ENCODE measurements at places on chromosomes 6 and 20. TPM values are rescaled to one million over a fixed set of nuclear protein-coding genes. Genes with fewer than 3 reads are reported as not detected.

DNA sequence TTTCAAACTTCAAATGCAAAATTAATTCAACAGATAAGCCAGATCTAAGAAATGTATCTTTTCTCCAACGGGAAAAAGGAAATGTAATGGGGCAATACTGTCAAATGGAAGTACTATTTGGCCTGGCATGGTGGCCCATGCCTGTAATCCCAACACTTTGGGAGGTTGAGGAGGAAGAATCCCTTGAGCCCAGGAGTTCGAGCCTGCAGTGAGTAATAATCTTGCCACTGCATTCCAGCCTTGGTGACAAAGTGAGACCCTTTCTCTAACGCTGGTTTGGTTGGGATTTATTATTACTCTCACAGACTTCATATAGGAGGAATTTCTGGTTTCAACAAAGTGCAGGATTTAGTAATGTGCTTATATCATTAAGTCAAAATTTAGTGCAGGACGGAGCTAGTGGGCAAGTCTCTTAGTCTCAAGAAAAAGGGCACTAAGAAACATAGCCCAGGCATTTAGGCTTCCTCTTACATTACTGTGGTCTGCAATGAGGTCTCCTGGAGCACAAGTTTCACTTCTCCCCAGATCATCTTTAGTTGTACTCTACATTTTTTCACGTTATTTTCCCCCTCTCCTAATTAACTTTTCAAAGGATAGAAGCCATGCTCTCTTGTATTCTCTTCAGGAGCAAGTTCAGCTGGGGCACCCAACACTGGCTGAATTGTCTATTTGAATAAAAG is 23.1 kb downstream of the TRIM27 start:
- no peak for DNase-seq

- DNase-seq = no peak
Measured at GRCh38 chr6:31686483-31686882, 5.6 kb upstream of the LY6G5C start.

- no peak for DNase-seq
Measured at GRCh38 chr6:70312165-70312745, 9.4 kb upstream of the COL9A1 start.

DNA sequence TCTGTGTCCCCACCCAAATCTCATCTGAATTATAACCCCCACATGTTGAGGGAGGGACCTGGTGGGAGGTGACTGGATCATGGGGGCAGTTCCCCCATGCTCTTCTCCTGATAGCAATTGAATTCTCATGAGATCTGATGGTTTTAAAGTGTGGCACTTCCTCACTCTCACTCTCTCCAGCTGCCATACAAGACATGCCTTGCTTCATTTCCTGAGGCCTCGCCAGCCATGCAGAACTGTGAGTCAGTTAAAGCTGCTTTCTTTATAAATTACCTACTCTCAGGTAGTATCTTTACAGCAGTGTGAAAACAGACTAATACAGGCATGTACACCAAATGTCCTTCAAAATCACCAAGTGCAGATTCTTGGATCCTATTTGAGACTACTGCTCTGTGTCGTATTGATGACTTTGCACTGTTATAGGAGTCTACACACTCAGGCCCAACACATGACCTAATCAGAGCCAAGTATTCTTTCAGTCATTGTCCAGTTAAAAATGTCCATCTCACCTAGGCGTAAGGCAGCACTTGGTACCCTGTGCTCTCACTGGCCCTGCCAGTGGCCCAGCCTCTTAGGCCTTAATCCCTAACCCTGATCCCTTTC is 52.8 kb upstream of the UST start:
- DNase-seq = no peak

- no peak for DNase-seq
Measured at GRCh38 chr6:73264446-73264845, 1.4 kb upstream of the KHDC1 start.

The SNX21 gene
- 13.3 TPM for total RNA-seq

The AGPAT1 gene
- total RNA-seq = 49.0 TPM

- DNase-seq = no peak
Measured at GRCh38 chr6:36463676-36464075, 20.9 kb downstream of the KCTD20 start.

DNA sequence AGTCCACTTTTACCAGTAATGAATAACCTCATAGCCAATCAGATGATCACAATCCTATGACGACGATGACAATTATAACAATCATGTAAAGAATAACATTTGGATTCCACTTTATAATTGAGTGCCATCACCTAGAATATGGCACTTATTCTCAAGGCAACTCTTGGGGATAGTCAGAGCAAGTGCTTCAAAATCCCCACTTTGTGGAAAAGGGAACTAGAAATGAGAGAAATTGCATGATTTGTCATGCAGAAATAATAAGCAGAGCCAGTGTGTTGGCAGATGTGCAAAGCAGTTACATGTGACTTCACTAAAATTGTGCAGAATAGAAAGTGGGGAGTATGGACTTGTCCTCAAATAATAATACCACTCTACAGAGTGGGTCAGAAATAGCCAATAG is 41.3 kb downstream of the FRK start:
- DNase-seq = no peak

DNA sequence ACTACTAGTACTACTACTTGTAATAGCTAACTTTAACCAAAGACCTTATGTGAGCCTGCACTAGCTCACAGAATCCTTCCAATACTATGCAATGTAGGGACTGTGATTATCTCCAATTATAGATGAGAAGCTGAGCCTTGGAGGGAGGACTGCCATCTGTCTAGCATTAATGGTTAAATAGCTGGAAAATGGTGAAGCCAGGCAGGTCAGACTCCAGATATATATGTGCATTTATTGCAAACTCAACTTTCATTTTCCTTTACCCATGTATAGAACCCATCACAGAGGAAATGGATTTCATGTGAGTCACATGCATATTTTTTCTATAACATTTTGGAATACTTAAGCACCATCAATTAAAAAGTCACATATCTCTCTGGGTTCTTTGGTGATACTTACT is 229.9 kb downstream of the BCAS1 start:
- DNase-seq = no peak

DNA sequence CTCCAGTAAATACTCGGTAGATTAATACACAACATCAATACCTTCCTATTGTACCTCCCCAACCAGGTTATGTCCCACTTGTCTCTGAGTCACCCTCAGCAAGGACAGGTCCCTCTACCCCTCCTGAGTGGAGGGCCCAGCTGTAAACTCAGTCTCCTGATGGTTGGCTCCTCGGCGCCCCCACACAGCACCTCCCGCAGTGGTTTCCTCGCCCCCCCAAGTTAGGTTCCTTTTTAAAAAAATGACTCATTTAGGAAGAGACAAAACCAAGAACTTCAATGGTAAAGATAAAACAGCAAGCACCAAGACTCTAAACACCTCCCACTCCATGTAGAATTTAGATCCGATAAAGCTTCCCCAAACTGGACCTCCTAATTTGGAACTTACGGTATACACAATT is 83.5 kb downstream of the TRERF1 start:
- DNase-seq = no peak

The NQO2 gene
- total RNA-seq = 185 TPM

- no peak for DNase-seq
Measured at GRCh38 chr6:168778201-168778600, 337.2 kb downstream of the SMOC2 start.

The CAGE1 gene
- total RNA-seq = not detected

The HTR1E gene
- total RNA-seq = not detected

DNA sequence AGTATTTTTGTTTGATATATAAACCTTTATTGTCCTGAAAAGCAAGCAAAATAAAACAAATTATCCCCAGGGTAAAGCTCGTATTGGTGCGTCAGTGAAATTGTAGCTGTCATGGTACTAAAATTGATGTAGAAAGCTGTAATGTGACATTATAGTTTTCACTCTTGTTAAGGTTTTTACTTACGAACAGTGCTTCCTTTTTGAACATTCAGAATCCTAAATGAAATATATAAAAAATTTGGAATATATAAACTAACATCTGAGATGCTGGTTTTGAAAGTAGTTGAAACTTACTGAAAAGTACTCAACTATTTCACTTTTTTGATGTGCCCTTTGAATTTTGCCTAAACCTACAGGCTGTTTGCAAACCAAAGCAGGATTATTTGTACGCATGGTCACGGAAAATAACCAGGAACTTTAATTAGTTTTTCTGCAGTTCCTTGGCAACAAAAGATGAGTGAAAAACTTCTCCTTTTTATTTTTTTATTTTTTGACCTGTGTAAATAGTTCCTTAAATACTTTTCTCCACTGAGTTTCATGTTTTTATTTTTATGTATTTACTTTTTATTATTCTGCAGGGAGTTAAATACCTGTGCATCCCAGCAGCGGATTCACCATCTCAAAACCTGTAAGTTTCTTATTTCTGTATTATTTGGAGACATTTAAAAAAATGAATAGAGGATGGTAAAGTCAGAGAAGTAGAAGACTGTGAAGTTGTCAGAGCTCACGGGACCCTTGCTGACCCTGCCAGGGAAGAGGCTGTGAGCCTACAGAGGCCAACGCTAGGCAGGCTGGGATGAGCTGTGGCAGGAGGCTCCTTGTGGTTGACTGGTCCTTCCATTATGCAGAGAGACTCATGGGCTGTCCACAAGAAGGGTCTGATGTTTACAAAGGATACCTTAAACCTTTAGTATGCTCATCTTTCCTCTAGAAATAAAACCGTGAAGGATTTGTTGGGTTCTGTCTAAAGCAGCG is 42.5 kb downstream of the DUSP22 start:
- DNase-seq = no peak

DNA sequence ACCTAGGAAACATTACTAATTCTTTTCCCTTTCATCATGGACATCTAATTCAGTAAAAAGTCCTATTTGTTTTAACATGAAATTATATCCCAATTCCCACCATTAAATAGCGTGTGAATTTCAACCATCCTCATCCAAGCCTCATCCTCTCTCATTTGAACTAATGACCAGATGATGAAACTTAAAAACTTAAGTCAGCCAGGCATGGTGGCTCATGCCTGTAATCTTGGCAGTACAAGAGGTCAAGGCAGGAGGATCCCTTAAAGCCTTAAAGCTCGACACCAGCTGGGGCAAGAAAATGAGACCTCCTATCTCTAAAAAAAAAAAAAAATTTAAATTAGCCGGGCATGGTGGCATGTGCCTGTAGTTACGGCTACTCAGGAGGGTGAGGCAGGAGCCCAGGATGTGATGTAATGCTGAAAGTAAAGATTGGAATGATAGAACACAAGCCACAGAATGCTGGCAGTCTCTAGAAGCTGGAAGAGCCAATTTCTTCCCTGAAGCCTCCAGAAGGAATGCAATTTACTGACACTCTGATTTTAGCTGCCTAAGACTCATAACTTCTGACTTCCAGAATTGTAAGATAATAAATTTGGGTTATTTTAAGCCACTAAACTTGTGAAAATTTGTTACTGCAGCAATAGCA is 27.1 kb upstream of the HAO1 start:
- no peak for DNase-seq

DNA sequence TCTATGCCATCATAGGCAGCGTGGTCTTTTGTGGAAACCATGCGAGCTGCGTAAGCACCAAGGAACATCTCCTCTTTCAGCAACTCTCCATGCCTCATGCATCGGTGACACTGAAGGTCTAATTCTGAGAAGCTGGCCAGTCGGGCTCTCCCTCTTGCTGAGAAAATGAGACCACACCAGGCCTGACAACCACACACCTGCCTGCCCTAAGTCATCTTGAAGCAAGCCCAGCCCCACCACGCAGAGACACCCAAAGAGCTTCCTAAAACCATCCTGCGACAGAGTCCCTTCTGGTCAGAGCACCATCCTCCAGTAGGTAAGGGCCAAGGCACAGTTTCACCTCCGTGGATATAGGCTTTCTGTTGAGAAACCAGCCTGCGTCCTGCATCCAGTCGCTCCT is 26.6 kb downstream of the PREX1 start:
- no peak for DNase-seq

DNA sequence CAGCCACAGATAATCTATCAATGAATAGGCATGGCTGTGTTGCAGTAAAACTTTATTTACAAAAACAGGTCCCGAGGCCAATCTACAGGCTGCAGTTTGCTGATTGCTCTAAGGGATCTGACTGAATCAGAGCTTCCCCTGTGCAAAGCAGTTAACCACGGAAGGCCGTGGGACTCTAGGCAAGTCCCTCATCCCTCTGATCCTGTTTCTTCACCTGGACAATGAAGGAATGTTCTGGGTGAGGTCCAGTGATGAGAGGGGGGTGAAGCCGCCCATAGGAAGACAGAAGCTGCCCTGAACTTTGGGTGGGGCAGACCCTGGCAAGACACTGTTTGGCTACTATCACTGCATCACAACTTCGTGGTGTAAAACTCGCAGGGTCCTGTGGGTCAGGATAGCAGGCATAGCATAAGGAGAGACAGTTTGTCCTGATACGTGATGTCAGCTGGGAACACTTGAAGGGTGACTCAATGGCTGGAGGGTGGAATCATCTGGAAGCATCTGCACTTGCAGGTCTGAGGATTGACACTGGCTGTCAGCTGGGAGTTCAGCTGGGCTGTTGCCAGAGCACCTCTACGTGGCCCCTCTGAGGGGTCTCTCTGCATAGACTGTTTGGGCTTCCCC is 33.3 kb upstream of the TGM2 start:
- DNase-seq = no peak

The CD24 gene
- total RNA-seq = 305 TPM

- no peak for DNase-seq
Measured at GRCh38 chr6:157860505-157860991, 37.5 kb downstream of the SNX9 start.

GRCh38 chr20:47876311-47877088 is 91.2 kb upstream of the SULF2 start:
- DNase-seq = no peak

GRCh38 chr6:107075951-107076381 is 39.3 kb downstream of the BEND3 start:
- peak; percentile 6 for DNase-seq

DNA sequence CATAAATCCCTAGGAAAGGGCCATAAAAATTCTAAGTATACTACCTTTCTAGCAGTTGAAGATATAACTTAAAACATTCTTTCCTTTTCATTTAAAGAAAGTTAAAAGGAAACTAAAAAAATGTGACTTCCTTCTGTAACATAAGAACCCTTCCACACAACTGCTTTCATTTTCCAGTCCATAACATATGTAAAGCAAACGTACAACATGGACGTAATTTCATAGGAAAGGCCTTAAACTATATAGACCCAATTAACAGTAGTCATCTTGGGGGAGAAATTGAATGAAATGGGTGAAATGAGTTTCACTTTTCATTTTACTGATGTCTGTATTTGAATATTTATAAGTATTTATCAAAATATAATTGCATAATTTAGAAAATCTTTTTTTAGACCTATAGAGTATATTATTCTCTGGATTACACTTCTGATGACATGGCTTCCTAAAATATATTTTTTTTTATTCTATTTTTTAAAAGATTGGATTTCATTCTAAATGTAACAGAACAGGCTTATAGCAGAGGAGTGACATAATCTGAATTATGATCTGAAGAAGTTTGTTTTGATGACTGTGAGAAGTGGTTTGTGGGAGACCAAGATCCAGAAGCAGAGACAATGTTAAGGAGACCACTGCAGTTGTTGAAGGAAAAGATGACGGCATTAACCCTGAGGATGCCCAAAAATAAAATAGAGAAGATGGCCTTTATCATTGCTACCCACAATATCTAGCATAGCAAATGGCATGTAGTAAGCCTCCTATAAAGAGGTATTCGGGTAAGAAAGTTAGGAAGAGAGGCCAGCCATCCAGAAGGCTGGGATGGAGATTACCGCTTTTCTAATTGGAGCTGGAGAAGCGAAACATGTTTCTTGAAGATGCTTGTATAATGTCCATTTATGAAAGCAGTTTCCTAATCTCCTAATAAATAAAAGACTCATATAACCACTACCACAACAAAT is 260.4 kb downstream of the PTPRK start:
- DNase-seq = no peak

The RFX6 gene
- total RNA-seq = not detected
